ENCODE measurements at places on chromosomes 4 and X.

DNA sequence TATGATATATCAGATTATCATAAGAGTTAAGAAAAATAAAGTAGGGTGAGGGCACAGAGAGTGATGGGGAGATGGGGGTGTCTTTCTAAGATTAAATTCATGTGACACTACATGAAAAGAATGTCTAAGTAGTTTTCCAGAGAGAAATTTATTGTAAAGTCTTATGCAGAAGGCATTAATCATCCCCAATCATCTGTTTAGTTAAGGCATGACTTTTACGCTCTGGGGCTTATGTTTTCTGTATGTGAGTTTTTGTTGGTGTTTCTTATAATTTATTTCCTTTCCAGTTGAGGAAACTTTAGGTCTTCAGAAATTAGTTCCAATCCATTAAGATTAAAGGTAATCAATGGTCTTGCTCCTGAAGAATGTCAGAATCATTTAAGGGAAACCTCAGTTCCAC is 383.0 kb upstream of the GALNT7 start:
- DNase-seq = no peak

GRCh38 chr4:3121110-3121509 is 46.6 kb downstream of the HTT start:
- DNase-seq = no peak

DNA sequence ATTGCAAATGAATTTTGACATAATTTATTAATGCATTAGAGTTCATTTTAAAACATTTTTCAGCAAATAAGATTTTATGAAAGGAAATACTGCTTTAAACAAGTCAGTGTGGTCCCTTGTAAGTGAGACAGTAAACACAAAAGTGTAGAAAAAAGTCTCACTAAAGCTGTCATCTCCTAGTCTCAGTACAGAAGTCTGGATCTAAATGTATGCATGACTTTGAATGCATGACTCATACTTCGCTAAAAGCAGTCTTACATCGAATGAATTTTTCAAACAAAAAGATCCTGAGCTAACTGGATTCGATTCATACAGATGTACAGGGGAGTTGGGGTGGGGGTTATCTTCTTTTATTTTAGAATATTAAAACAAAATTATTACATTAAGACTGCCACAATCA is 207.4 kb upstream of the VCX start:
- DNase-seq = no peak

DNA sequence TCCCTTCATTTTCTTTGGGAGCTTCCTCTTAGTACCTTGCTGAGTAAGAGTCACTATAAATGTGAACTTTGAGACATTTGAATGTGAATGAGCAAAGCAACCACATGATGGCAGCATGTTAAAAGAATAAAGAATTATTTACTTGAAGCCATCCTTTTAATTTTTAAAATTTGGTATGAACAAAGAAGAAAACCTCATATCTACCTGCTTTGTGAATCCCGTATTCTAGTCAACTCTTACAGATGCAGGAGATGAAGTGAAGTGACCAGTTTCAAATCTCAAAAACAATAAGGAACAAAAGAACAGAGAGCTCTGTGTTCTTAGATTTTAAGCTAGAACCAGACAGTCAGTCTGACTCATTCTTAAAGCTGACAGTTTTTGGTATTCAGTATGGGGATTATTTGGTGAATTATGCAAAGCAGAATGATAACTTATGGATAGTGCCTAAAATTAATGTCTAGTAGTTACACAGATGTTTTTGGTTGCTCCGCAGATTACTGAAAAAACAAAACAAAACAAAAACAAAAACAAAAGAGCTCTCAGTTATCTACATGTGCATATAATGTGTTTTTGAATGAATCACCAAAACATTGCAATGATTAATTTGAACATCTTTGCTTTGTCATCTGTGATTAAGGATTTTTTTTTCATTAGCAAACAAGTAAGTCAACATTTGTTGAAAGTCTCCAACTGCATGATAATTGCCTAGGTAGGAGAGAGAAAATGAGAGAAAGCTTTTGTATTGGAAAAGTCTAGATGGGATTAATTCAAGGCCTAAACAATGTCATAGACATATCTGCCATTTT is 48.2 kb upstream of the H2AZ1 start:
- no peak for DNase-seq

- DNase-seq = no peak
Observed at GRCh38 chrX:118745570-118745969, 18.2 kb downstream of the IL13RA1 start.

- no peak for DNase-seq
Observed at GRCh38 chrX:72498782-72499181, 73.9 kb downstream of the HDAC8 start.

- peak; percentile 36 for DNase-seq
Observed at GRCh38 chr4:125666635-125667034, 351.9 kb downstream of the FAT4 start.

GRCh38 chr4:101115887-101116286 is 231.4 kb downstream of the PPP3CA start:
- DNase-seq = no peak

DNA sequence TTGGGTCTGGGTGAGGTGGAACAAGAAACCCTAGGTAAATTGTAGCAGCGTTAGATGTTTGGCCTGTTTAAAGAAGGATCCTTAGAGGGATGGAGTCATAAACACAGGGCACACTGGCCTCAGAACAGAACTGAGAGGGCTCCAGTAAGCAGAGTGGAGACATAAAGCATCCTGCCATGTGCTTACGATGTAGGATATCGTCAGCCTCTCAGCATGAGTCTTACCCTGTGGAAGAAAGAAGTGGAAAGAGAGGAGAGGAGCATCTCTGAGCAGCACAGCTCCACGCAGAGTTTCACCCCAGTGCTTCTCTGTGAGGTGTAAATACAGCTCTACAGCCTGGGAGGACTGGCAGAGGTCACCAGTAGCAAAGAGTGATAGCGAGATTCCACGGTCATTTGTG is 27.8 kb upstream of the SORBS2 start:
- DNase-seq = no peak

DNA sequence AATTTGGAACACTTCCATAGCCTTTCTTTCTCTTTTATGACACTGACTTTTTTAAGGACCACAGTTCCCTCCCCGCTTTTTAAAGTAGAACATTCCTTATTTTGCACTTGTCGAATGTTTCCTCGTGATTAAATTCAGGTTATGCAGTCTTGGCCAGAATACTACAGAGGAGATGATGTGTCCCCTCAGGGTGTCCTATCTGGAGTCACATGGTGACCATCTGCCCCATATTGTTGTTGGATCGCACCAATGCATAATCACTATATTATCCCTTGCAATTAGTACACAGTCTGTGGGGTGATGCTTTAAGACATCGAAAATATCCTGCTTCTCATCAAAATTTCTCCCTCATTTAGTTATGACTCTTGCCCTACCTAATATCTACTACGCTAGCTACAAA is 27.4 kb downstream of the WDFY3 start:
- DNase-seq = no peak

GRCh38 chrX:11381464-11381863 is 88.3 kb downstream of the AMELX start:
- DNase-seq = no peak

- no peak for DNase-seq
Observed at GRCh38 chr4:148141501-148141900, 300.7 kb downstream of the NR3C2 start.

DNA sequence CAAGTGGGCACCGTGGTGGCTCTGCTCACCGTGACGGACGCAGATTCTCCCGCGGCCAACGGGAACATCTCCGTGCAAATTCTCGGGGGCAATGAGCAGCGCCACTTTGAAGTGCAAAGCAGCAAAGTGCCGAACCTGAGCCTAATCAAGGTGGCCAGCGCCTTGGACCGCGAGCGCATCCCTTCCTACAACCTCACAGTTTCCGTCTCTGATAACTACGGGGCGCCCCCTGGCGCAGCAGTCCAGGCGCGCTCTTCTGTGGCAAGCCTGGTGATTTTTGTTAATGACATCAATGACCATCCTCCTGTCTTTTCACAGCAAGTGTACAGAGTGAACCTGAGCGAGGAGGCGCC is 2.7 kb downstream of the FAT4 start:
- DNase-seq = no peak

- no peak for DNase-seq
Observed at GRCh38 chr4:177441061-177441802, 1.0 kb downstream of the AGA start.

GRCh38 chr4:22179124-22179874 is 230.7 kb upstream of the KCNIP4 start:
- no peak for DNase-seq

- DNase-seq = no peak
Observed at GRCh38 chrX:42714981-42715700, 62.8 kb downstream of the PPP1R2C start.

GRCh38 chr4:7587433-7588405 is 153.0 kb upstream of the PSAPL1 start:
- DNase-seq = no peak

GRCh38 chrX:48676893-48677270 is 6.7 kb upstream of the WAS start:
- DNase-seq = no peak

GRCh38 chrX:101415180-101416145 is 7.4 kb downstream of the HNRNPH2 start:
- peak; percentile 14 for DNase-seq

DNA sequence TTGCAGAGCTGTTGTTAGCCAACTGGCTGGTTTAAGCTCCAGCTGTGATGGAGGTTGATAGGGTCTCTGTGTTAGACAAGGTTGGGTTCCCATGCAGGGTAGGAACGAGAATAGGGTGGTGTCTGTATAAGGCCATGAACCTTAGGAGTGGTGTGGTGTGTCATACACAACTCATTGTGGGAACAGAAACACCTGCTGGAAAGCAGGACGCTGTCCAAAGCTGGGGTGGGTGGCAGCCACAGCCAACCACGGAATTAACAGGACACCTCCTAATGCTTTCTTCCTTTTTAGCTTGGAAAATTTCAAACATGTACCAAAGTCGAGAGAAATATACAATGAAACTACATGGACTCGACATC is 94.4 kb downstream of the ARHGAP10 start:
- DNase-seq = no peak

- DNase-seq = no peak
Observed at GRCh38 chr4:150318971-150319370, 240.7 kb downstream of the DCLK2 start.

- DNase-seq = no peak
Observed at GRCh38 chrX:129318375-129318774, 204.9 kb downstream of the SMARCA1 start.

DNA sequence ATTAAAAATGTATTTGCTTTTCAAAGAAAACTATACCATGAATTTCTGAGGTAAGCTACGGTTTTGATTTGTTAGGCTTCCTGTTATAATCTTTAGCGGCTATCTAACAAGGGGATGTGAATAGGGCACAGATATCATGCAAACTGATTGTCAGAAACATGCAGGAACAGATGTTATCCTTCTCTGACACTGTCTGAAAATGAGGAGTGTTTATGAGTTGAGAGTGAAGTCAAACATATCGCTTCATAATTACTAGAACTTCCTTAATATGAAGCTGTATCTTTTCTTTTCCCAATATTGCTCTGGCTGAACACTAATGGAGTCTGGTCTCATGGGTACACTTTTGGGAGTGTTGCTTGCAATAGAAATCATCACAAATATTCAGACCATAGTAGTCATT is 16.3 kb upstream of the SULT1B1 start:
- no peak for DNase-seq

GRCh38 chr4:76659103-76659490 is 224.1 kb downstream of the SHROOM3 start:
- DNase-seq = no peak

DNA sequence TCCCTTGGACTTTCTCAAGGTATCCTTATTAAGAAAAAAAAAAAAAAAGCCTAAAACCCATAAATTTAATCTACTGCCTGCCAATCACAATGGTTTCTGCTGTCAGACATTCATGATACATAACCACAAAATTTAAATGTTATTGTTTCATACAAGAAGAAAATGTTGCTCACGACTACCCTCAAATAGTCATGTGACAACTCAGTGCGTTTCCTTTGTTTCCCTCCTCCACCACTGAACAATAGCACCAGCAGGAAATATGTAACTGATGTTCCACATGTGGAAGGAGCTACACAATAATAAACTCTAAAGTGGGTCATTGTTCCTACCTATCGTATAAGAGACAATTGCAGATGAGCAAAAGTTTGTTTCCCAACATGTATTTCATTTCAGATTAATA is 244.1 kb upstream of the EDNRA start:
- DNase-seq = no peak

DNA sequence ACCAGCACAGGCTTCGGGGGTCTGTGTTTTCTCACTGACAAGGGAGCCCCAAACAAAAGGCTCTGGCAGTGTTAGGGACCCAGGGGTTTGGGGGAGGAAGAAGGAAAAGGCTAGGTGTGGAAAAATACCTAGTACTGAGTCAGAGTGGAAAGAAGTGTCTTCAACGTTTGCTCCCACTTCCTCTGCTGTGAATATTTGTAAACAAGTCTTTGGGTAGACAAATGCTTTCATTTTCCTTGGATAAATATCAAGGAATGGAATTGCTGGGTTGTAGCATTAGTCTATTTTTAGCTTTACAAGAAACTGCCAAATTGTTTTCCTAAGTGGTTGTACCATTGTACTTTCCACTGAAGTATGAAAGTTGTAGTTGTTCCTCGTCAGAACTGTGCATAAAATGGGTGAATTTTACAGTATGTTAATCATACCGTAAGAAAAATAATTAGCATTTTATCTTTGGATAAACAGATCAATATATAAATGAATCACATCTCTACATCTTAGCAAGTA is 17.4 kb downstream of the COL4A5 start:
- no peak for DNase-seq

GRCh38 chrX:36436361-36436760 is 516.8 kb downstream of the CFAP47 start:
- no peak for DNase-seq

DNA sequence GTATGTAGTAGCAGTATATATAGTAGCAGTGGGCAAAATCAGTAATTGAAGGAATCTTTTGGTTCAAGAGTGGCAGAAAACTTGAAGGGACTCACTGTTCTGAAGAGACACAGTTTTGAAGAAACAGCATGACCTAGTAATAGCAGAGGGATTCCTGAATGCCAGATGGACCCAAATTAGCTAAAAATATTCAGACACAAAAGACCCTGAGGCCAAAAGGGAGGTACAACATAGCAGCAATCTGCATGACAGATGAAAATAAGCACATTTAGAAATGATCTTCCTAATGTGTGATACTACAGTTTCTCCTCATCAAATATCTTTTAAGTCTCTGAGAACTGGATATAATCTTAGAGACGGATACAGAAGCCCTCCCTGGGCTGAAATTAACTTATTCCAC is 536.6 kb downstream of the PPARGC1A start:
- no peak for DNase-seq

GRCh38 chr4:2910409-2910808 is 52.8 kb downstream of the NOP14 start:
- DNase-seq = no peak

DNA sequence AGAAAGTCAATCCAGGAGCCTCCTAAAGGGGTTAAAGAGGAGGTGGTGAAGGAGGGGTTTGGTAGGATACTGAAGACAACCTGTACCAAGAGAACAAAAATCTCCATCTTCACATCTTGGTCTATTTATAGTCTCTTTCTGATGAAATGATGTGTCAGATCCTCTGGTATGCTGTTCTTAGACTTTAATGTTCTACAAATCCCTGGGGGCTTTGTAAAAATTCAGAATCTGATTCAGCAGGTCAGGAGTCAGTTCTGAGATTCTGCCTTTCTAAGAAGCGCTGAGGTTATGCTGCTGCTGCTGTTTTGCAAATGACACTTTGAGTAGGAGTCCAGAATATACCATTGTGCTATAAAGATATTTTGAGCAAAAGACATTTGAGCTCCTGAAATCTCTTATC is 172.9 kb upstream of the GLRA2 start:
- no peak for DNase-seq
